ENCODE measurements at places on chromosomes 7 and 10.

DNA sequence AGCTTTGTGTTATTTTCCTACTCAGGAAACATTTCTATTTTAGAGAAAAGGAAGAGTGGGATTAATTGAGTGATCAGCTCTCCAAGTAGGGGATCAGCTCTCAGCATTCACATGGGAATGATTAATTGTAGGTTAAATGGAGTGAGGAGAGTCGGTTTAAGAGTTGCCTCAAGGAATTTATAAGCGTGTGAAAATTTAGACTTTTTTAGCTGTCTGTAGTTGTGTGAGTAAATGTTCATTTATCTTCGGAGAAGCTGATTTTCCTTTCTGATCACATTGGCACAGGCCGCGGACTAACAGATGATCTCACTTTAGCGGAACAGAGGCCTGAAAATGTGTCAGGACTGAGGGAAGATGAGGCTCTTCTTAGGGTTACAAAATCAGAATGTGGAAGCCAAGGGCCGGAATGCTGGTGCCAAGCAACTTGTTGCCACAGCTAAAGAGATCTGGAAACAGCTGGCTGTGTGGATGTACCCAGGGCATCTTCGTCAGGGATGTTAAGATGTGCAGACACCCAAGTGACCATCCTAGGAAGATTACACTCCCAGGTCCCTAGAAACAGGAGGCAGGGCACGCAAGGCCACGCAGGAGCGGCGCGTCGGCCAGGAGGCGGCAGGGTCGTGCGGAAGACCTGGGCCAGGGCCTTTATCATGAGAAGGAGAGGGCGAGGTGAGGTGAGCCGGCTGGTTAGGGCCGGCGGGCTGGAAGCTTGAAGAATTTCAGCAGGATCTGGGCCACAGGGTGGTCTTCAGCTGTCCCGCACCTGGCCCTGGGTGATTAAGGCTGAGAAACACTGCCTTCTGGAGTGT, 35.1 kb upstream of the TTYH3 start:
- DNase-seq = no peak

DNA sequence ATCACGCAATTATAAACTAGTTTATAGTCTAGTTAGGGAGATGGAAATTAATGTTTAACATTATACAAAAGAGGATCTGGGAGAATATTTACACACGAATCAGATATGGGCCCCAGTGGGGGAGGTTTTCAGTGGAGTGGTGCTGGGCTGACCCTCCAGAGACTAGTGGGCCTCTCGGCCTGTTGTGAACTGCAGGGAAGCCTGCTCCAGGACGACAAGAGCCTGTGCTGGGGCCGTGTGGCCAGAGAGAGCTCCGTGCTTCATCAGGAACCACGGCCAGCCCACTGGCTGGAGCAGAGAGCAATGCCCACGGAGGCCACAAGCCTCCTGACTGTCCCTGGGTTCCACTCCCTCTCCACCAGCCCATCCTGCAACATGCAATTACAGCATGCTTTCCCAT, 11.3 kb upstream of the ESYT2 start:
- DNase-seq = no peak

DNA sequence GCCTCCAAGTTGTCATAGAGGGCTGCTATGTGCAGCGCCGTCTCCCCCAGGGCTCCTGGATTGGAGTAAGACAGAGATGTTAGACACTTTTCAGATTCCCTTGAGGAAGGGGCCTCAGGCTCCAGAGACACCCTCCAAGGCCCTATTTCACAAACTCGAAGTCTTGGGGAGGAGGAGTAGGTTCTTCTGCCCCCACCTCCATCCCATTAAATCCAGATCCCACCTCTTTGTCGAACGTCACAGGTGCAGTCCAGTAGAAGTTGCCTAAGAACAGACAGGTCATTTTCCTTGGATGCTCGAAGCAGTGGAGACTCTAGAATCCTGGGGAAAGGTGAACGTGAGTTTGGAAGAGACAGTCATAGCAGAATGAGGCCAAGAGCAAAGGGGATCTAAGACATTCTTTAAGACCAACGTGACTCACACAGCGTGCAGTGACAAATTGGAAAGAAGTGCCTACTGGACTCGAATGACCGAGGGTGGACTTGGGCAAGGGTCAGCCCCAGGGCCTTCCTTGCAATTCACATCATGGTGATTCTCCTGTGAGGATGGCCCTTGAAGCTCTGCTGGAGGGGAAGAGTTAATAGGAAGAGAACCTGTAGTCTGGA, 3.3 kb downstream of the TRPV5 start:
- no peak for DNase-seq

DNA sequence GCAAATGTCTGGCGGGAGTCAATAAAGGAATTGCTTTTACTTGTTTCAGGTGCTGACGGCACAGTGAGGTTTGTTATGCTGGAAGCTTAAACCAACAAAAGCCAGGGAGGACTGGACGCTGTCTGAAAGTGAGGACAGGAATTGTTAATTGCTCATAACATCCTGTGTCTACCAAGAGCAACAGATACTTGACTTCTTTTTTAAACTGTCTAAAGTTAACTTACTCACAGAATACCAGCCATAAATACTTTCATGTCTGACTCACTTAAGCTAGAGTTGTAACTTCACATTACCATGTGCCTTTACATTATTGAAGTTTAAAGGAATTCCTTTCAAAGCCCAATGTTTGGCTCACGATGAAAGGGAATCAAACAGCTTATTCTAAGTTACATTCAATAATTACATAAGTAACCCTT, 252.7 kb upstream of the SHH start:
- no peak for DNase-seq

DNA sequence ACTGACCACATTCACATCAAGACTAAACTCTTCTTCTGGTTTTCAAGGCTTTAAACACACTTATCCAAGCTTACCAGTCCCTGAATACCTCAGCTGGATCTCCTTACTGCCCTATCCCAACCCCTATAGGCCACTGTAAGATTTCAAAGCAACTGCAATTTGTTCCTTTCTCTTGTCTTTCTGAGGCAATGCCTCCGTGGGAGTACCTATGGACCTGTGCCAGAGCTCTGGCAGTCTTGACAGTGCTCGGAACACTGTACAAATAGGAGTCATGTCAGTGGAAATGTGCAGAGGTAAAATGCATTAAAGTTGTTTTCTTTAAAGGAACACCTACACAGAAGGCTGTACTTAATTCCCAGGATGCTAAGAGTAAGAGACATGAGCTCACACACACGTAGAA, 124.7 kb downstream of the CNOT4 start:
- DNase-seq = no peak

- DNase-seq = no peak
Measured at GRCh38 chr10:133282846-133283390, 6.2 kb upstream of the ADAM8 start.

DNA sequence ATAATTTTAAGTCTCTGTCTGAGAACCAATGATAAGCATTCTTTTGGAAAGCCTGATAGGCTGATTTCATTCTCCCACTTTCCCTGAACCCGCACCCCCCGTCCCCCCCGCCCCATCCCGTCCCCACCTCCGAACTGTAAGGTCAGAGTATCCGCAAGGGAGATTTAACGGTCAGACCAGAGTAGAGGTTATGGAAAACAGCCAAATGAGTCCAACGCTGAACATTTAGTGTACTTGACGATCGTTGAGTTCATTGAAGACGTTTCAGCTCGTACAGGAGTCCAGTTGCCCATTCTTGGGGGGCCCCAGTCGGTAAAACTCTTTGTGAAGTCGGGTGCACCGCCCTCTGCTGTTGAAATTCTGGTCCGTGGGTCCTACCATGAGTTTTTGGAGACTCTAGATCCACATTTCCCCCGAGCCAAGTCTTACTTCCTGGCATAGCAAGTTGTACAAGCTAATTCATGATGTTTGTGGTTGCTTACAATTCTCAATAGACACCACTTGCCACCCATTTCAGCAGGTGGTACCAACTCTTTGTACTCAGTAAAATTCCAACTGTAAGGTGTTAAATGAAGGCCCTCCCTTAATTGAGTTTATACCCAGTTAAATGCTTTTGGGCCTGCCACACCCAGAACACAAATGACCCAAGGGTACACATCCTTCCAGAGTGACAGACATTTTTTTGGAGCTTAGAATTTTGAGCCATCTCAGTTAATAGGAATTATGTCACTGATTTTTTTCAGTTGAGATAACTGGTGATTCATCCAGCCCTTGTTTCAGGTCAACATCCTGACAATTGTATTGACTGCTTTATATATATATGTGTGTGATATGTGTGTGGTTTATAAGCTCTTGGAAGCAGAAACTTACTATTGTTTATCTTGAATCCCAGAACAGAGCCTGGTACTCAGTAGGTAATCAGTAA, 1.2 kb downstream of the MARCHF5 start:
- DNase-seq = no peak

DNA sequence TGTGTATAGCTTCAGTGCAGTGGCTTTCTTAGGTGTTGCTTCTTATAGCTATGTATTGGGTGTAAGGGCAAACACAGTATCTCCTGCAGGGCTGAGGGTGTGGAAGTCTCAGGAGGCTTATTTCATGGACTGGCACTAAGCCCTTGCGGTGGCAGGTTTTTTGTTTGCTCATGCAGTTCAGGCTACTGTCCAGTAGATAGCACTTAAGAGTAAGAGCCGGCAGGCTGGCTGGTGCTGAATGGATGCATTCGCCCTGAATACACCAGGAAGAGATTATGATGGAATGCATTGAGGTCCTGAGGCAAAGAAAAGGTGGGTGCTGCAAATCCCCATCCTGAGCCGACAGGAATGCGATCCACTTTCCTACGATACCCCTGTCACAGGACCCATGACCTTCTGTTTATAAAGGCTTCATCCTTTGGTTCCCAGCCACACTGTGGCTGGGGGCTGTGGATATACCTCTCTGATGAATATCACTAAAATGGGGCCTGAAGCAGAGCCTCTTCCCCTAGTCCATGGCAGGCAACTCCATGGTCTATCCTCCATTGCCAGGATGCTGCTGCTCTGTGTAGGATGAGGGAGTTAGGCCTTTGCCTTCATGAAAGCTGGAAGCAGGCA, 44.9 kb downstream of the ANXA8 start:
- DNase-seq = no peak

DNA sequence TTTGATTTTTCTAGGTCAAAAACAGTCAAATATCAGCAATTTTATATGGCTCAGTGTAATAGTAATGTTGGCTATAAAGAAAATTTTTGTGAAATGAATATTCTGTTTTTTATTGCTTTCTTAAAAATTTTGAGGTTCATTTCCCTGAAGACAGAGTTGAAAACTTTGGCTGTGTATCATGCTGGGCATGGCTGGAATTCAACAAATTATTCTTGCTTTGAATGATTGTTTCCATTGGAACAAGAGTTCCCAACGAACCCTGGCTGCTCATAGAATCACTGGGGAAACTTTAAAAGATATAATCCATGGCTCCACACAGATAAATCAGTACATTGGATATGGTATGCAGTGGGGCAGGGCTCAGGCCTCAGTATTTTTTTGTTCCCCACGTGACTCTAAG, 118.6 kb downstream of the PLCE1 start:
- DNase-seq = no peak

GRCh38 chr10:120931999-120932398, 80.8 kb downstream of the WDR11 start:
- DNase-seq = no peak

DNA sequence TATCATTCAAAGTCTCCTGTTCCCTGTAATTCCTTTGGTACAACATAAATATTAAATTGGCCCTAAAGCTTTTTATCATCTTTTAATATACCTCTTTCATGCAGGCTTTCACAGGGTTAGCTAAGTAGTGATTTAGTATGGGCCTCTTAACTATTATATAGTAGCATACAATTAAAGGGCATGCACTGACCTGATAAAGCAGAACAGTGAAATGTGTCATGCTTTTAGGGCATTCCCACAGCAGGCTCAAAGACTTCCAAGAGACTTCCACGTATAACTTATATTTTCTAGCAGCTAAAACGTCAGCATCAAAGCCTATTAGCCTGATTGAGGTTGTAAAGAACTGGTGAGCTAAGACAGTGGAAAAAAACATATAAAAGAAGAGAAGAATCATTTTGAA, 35.3 kb downstream of the SAMD8 start:
- no peak for DNase-seq

- no peak for DNase-seq
Measured at GRCh38 chr7:150801242-150801945, 825 bp downstream of the TMEM176A start.

GRCh38 chr7:1854866-1855724, 185.0 kb downstream of the ELFN1 start:
- DNase-seq = no peak

GRCh38 chr10:77849039-77849664, 77.4 kb downstream of the DLG5 start:
- DNase-seq = no peak

DNA sequence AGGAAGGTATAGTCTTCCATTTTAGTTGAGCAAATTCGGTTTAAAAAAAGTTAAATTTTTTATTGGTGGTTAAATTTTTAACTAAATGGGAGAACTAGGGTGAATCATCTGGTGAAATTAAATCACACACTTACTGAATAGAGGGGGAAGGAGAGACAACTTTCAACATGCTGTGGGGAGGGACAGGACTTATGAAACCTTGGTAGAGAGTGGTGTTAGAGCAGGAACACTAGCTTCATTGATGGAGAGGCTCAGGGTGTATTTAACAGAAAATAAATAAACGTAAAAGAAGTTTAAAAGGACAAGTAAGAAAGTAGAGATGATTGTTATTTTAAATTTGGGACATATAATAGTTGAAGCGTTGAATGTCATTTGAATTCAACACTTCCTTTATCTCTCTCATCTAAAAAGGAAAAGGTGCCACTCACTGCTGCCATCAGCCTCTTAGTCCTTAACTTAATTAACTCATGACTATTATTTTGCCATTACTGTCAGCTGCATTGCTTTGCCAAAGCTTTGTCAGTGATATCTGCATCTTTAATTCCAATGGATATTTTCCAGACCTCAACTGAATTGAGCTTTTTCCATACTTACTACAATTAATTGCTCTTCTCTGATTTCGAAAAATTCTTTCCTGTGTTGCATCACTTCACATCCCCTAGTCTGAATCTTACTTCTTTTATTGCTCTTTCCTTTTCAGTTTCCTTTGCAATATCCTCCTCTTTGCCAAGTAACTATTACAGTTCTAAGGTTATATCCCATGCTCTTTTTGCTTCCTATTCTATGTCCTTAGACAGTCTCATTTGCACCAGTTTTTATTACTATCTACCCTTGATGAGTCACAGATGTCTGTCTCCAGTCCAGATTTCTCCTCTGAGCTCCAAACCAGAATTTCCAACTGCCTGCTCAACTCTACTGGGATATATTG, 71.7 kb downstream of the GNAT3 start:
- no peak for DNase-seq

All from stimulated activated CD8-positive, alpha-beta memory T cell treated with anti-CD3 and anti-CD28 coated beads, Interleukin-2, amount 100 ng/mL, for 1 hour (primary cell).